A549 treated with AZD2906 at 1 μM for 4 hours (cell line): ENCODE measurements at places on chromosomes 3 and 15. TPM values are rescaled to one million over a fixed set of nuclear protein-coding genes. Genes with fewer than 3 reads are reported as not detected.

The GOLGA8G gene
- not detected in 5 replicates for total RNA-seq

The ST3GAL6 gene
- total RNA-seq = 0.68 to 1.00 TPM (median 0.86 TPM) in 5 replicates

The IGSF10 gene
- 0.24 to 0.49 TPM (median 0.32 TPM) in 5 replicates for total RNA-seq

The CYP8B1 gene
- 0.02 TPM in 1 of 5 replicates, not detected in the others for total RNA-seq

The LRRN1 gene
- 0.02 TPM in 1 of 5 replicates, not detected in the others for total RNA-seq

The THAP10 gene
- 4.1 to 6.1 TPM (median 4.7 TPM) in 5 replicates for total RNA-seq

The ACTRT3 gene
- total RNA-seq = 2.6 to 3.3 TPM (median 3.1 TPM) in 5 replicates

The GRK7 gene
- 0.02 to 0.05 TPM in 2 of 5 replicates, not detected in the others for total RNA-seq

The CCDC54 gene
- total RNA-seq = not detected in 5 replicates

The JMJD7 gene
- 2.7 to 3.4 TPM (median 3.0 TPM) in 5 replicates for total RNA-seq

The INO80 gene
- total RNA-seq = 12.8 to 15.8 TPM (median 13.5 TPM) in 5 replicates

The NANOGP8 gene
- not detected in 5 replicates for total RNA-seq

The FBLN2 gene
- total RNA-seq = 1.7 to 3.0 TPM (median 2.4 TPM) in 5 replicates

The IFT57 gene
- 35.0 to 54.8 TPM (median 41.0 TPM) in 5 replicates for total RNA-seq

The NLGN1 gene
- not detected in 5 replicates for total RNA-seq

The CHRM5 gene
- total RNA-seq = 0.02 to 0.06 TPM (median 0.03 TPM) in 4 of 5 replicates, not detected in the other

The PLSCR2 gene
- 0.09 to 0.16 TPM in 2 of 5 replicates, not detected in the others for total RNA-seq

The GOLGA8Q gene
- total RNA-seq = 0.10 to 0.16 TPM (median 0.11 TPM) in 3 of 5 replicates, not detected in the others

The LSAMP gene
- total RNA-seq = 0.03 to 0.11 TPM (median 0.06 TPM) in 5 replicates

The FBXW12 gene
- total RNA-seq = not detected in 5 replicates

The LRRC31 gene
- not detected in 5 replicates for total RNA-seq

The TEX55 gene
- 0.08 TPM in 1 of 5 replicates, not detected in the others for total RNA-seq

The C3orf20 gene
- 0.02 to 0.07 TPM (median 0.05 TPM) in 3 of 5 replicates, not detected in the others for total RNA-seq

The XRN1 gene
- 3.3 to 5.0 TPM (median 4.3 TPM) in 5 replicates for total RNA-seq

The LNP1 gene
- total RNA-seq = 0.72 to 1.2 TPM (median 0.80 TPM) in 5 replicates

The GFM1 gene
- total RNA-seq = 36.4 to 64.0 TPM (median 36.9 TPM) in 5 replicates

The TMC3 gene
- not detected in 5 replicates for total RNA-seq

The TTLL13 gene
- total RNA-seq = 0.03 to 0.57 TPM (median 0.12 TPM) in 5 replicates

The FEZF2 gene
- not detected in 5 replicates for total RNA-seq

The ASB14 gene
- not detected in 5 replicates for total RNA-seq

The ROBO1 gene
- 8.3 to 18.4 TPM (median 13.3 TPM) in 5 replicates for total RNA-seq
